Right renal cortex interstitium (tissue), 3 donors: ENCODE measurements at places on chromosomes 3 and 15. TPM values are rescaled to one million over a fixed set of nuclear protein-coding genes. Genes with fewer than 3 reads are reported as not detected.

The SEMA7A gene
- polyA plus RNA-seq = 5.2 TPM

The CTXND1 gene
- polyA plus RNA-seq = 10.8 TPM

The RAD51 gene
- polyA plus RNA-seq = 13.3 TPM

The CNTN4 gene
- polyA plus RNA-seq = 27.7 TPM

The MYO5C gene
- polyA plus RNA-seq = 22.0 TPM

The RETNLB gene
- polyA plus RNA-seq = not detected

The AMOTL2 gene
- polyA plus RNA-seq = 84.1 TPM

The ATP13A5 gene
- polyA plus RNA-seq = not detected

The AADACL2 gene
- polyA plus RNA-seq = not detected

The FBXL22 gene
- polyA plus RNA-seq = 1.6 TPM

The CDAN1 gene
- 15.4 TPM for polyA plus RNA-seq

The ATP13A3 gene
- polyA plus RNA-seq = 117 TPM

The DLEC1 gene
- 0.69 TPM for polyA plus RNA-seq

The ARPP19 gene
- 144 TPM for polyA plus RNA-seq

The UROC1 gene
- polyA plus RNA-seq = 0.07 TPM

The CCR3 gene
- 0.21 TPM for polyA plus RNA-seq

The GOLGA6L9 gene
- 4.6 TPM for polyA plus RNA-seq

The GCHFR gene
- polyA plus RNA-seq = 31.9 TPM

The LDHAL6B gene
- 0.19 TPM for polyA plus RNA-seq

The ACSBG1 gene
- polyA plus RNA-seq = 0.34 TPM

The CCDC71 gene
- polyA plus RNA-seq = 24.5 TPM

The PLA2G4D gene
- polyA plus RNA-seq = 0.04 TPM

The SRPRB gene
- 54.0 TPM for polyA plus RNA-seq

The RTP4 gene
- 0.71 TPM for polyA plus RNA-seq

The C3orf33 gene
- polyA plus RNA-seq = 12.0 TPM

The SPESP1 gene
- polyA plus RNA-seq = 5.8 TPM

The ATG7 gene
- 26.9 TPM for polyA plus RNA-seq

The CLRN1 gene
- polyA plus RNA-seq = not detected

The AMT gene
- polyA plus RNA-seq = 46.1 TPM
